Activated T-cell treated with anti-CD3 and anti-CD28 coated beads, Interleukin-2, amount 50 U/mL, for 4 hours (primary cell): ENCODE measurements at places on chromosomes 16 and 17. TPM values are rescaled to one million over a fixed set of nuclear protein-coding genes. Genes with fewer than 3 reads are reported as not detected.

DOC2A gene
- 0.49 TPM for total RNA-seq

CBLN1 gene
- total RNA-seq, result not detected

OTOP3 gene
- not detected for total RNA-seq

EFCAB5 gene
- 0.30 TPM for total RNA-seq

KCTD19 gene
- 0.66 TPM for total RNA-seq

HYDIN gene
- total RNA-seq, result not detected

VTN gene
- 0.60 TPM for total RNA-seq

AOC2 gene
- 4.1 TPM for total RNA-seq

CHST4 gene
- total RNA-seq, result not detected

HAS3 gene
- 1.3 TPM for total RNA-seq

GINS2 gene
- 62.7 TPM for total RNA-seq

GRCh38 chr16:49281843-49282642, 405 bp upstream of the CBLN1 start:
- DNase-seq, result no peak

GRCh38 chr16:88790312-88791211, 5.5 kb upstream of the PIEZO1 start:
- peak; percentile 55 for DNase-seq

GRCh38 chr17:1077986-1078711, 81.2 kb downstream of the TIMM22 start:
- no peak for DNase-seq

GRCh38 chr17:8835106-8835505, 32.4 kb downstream of the PIK3R6 start:
- no peak for DNase-seq

DNA sequence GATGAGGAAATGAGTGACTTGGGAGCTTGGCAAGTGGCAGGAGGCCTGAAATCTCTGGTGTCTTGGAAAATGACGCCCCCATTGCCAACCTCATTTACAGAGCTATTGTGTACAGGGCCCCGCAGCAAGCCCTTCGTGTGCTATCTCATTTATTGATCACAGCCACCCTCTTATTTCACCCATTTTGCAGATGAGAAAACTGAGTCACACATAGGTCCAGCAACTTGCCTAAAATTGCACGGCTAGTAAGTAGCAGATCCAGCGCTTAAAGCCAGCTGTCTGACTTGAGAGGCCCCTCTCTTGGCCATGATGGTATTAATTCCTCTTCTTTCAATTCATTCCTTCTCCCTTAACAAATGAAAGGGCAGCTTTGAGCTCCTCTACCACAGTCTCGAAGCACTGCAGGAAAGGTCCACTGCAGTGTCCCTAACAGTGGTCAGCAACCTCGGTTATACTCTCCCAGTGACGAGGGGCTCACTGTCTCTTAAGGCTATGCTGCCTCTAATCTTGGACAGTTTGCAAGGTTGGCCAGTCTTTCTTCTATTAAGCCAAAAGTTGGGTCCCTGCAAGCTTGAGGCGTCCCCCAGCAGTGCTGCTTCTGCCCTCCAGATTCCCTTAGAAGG, 162.2 kb downstream of the COPRS start:
- DNase-seq, result no peak

DNA sequence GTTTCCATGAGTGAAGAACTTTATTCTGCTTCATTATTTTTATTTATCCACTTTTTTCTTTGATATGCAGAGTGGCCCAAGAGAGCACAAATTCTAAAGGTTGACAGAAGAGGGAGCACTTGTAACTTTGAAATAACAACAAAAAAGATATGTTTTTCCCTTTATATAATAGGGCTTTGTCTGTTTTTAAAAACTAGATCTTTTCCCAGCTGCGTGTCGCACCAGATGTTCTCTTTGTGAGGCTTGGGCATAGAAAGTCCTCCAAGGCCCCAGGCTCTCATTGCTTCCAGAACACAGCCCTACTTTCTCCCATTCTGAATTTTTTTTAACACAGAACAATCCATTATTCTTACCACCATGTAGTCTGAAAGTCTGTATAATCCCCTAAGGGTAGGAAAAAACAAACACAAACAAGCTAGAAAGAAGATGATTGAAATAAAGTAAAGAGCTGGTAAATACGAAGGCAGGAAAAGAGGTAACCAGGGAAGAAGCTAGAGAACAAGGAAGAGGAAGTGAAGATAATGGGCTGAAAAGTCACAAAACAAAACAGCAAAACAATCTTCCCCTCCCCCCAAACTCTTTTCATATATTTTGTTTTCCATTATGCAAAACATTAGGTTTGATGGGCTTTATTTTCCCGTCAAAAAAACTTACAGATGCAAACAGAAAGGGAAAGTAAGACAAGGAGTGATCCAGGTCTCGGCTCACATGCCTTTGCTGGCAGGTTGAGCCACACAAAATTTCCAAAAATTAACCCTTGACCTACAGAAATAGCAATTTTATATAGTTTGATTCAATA, 160.4 kb downstream of the ABCA8 start:
- DNase-seq, result no peak

DNA sequence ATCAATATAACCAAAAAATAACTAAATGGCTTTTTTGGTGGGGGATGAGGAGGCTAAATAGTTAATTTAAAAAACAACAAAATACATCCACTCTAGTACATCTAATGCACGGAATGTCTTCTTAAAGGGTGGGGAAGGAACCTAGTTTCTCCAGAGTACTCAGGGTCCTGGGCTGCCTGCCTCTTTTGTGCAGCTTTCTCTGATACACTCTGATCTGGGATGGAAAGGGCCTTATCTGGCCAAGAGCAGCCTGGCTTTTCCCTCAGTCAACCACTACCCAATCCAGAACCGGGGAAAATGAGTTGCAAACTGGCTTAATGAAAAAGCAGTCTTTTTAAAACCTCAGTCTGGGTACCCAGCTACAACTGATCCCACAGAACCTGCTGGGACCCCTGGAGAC, 42.9 kb downstream of the DCUN1D3 start:
- no peak for DNase-seq

- DNase-seq, result no peak
Observed at GRCh38 chr16:81779536-81780320, 637 bp downstream of the PLCG2 start.

GRCh38 chr16:69762814-69763598, 874 bp downstream of the WWP2 start:
- no peak for DNase-seq

- DNase-seq, result no peak
Observed at GRCh38 chr17:17088541-17089525, 46.6 kb downstream of the MPRIP start.

GRCh38 chr17:77364381-77364911, 223.7 kb downstream of the SEC14L1 start:
- no peak for DNase-seq

DNA sequence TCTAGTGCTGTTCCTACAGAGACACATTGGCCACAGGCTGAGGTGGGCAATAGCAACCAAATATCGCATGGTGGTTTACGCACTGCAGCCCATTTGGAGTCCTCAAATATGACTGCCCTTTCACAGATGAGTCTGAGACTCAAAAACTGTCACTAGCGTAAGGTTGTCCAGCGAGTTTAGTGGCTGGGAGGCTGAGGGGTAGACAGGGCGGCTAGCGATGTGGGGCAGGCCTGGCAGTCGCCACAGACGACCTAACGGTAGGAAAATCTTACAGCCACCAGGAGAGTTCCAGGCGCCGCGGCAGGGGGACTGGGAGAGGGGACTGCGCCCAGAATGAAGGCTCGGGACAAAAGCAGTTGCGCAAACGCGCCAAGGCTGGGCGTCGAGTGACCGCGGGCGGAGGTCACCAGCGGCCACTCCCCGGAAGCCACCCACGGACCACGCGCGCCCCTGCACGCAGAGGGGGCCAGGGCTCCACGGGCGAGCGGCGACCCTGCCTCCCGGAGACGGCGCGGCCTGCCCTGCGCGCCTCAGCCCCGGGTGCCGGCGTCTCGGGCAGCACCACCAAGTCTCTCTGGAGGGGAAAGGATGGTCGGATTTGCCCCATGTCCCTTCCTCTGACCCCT, 699 bp upstream of the MAP1LC3B start:
- no peak for DNase-seq

GRCh38 chr17:47955497-47956461, 1.9 kb downstream of the PRR15L start:
- no peak for DNase-seq

DNA sequence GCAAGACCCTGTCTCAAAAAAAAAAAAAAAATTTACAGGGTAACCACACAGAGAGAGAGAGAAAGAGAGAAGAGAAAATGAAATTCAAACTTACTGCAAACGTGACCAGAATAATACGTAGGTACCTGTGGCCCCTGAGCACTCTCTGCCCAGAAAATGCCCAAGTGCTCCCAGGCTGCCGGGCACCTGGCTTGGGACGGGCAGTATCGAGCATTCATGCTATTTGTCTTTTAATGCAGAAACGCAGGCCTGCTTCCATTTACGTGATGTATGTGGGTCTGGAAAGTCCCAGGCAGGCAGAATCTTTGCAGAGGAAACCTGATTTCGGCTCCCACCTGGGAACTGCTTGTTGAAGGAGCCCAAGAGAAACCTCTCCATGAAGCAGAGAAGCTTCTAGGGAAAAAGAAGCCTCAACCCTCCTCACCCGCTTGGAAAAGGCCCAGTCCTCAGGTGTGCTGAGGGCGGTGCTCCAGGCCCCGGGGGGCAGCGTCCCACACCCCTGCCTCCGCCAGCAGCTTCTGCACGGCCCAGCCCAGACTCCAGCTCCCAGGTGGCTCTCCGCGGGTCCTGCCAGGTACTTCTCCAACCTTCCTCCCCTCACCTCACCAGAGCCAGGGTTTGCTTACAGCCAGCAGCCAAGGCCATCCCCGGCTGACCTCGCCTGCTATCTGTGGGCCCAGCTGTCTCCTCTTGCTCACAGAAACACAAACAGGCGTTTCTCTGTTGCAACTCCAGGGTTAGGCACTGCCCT, 14.0 kb downstream of the RPH3AL start:
- DNase-seq, result no peak

DNA sequence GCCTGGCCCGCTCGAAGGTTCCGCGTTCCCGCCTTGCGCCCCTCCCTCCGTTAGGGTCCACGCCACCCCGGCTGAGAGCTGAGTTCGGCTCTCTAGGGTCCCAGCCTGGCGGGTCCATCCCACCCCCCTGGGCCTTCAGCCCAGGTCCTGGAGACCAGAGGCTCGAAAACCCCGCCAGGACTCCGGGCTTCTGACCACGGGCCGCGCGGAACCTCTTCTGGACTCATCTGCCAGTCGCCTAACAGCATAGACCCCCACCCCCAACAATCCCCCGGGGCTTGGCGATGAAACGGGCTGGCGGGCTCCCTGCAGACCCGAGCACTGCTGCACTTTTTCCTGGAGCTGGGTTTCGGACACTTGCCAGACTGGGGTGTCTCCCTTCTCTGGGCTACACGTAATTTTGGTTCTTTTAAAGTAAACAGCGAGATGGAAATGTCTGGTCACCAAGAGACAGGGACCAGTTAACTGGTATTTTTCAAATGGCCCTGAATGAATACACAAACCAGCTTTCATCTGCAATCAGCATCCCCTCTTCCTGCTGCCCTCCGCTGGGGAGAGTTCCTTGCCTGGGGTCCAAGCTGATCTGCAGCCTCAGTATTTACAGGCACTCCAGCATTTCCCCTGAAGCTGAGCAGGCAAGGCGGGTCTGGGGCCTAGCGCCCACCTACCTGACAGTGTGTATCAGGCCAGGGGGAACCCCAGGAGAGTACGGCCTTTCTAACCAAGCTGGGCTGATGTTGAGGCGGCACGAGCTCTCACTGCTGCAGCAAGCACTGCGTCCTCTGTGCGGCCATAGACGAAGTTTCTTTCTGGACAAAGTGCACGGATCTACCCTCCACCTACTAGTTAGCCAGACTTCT, 639 bp upstream of the TRIM65 start:
- no peak for DNase-seq

DNA sequence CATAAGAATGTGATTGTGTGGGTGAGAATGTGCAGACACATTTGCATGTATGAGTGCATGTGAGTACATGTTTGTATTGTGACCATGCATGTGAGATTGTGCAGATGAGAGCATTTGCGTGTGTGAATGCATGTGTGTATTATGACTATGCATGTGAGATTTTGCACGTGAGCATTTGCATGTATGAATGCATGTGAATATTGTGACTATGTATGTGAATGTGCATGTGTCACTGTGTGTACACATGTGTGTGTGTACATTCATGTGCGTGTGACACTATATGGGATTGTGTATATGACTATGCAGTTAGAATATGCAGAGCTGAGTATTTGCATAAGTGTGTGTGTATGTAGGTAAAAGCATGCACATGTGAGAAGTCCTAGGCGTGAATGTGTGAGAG, 381.3 kb upstream of the MAF start:
- no peak for DNase-seq

DNA sequence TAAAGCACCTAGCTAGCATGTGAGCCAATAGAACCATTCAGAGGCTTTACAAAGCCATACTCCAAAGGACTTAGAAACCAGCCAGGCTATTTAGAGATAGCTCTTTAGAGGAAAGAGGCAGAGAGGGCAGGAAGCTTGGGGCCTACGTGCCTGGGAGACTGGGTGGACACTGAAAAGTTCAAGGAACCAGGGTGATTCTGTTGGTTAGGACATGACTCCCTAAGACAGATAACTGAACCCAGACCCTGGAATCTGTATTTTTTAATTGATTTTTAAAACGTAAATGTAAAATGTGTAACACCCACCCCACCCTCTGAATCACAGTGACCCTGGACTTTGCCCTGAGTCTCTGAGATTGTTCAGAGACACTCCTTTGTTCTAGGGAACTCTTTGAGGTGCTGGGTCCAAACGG, 16.1 kb upstream of the GNA13 start:
- no peak for DNase-seq

DNA sequence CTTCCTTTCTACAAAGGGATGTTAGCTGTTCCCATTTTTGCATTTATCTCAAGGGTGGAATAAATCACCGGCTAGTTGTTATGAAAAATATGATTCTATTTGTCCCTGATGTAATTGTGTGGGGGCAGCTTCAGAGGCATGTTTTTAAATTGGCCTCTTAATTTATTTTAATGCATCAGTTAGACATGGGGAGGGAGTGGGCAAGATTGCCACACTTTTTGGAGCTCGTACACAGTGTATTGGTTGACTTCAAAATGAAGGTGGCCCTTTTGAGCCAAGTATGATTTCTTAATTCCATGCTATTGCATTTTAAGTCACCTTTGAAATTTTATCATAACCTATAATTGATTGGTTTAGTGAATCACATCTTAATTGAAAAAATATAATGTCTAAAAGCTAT, 223.7 kb downstream of the CDH11 start:
- no peak for DNase-seq

- DNase-seq, result peak; percentile 23
Observed at GRCh38 chr16:3158026-3158509, 23.2 kb downstream of the ZNF213 start.
